ENCODE measurements at places on chromosomes 3 and 15.

DNA sequence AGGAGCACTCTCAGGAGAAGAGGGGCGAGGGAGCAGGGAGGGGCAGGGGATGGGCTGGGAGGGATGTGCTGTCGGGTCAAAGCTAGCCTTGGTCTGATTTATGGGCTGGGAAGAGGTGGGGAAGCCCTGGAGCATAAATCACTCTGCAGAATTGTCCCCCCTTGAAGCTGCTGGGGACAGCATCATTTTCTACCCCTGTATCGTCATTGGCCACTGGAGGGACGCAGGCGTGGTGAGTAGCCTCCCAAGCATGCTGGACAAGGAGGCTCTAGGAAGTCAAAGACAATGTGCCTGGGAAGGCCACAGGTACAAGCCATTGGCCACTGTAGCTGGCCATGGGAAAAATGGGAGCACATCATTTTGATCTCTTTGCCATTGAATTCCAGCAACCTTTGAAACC, 175.5 kb upstream of the CTDSPL start:
- DNase-seq = no peak

GRCh38 chr3:195768414-195768813, 43.3 kb downstream of the MUC4 start:
- no peak for DNase-seq

DNA sequence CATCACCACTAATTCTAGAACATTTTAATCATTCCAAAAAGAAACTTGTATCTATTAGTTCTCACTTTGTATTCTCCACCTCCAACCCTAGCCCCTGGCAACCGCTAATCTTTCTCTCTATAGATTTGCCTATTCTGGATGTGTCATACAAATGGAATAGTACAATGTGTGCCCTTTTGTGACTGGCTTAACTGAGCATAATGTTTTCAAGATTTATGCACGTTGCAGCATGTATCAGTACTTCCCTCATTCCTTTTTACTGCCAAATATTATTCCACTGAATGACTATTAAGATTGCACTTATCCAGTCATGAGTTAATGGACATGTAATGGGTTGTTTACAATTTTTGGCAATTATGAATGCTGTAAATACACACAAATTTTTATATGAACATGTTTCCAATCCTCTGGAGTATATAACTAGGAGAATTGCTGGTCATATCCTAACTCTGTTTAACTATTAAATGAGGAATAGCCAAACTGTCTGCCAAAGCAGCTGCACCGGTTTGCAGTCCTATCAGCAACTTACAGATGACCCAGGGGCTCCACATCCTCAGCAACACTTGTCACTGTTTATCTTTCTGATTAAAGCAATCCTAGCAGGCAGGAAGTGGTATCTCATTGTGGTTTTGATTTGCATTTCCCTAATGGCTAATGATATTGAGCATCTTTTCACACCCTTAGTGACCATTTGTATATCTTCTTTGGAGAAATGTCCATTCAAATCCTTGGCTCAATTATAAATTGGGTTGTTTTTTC, 42.9 kb downstream of the DCUN1D1 start:
- DNase-seq = peak; percentile 75

GRCh38 chr3:134150476-134150875, 100.2 kb downstream of the RYK start:
- no peak for DNase-seq

DNA sequence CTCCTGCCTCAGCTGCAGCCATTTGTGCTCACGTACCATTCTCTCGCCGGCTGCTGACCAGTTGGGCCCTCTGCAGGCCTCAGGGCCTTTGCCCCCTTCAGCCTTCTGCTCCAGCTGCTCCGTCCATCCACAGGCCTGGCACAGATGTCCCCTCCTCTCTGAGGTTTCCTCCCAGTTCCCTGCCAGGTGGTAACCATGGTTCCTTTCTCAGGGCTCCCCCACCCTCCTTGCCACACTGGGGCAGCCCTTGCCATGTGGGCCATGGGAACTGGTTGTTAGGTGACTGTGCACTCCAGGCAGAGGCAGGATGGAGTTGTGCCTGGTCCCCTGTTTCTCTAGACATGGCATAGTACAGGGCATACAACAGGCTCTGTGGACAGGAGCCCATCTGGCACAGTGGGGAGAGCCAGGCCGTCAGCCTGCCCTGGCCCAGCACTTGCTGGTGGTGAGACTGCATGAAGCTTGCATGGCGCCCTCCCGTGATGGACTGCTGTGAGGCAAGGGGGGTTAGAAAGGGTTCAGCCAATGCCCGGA, 148.9 kb downstream of the DNAJB8 start:
- peak; percentile 100 for DNase-seq

GRCh38 chr15:57495554-57496165, 96.0 kb upstream of the MYZAP start:
- no peak for DNase-seq

All from foreskin keratinocyte (primary cell).